HEK293T (cell line): ENCODE measurements at places on chromosomes 5 and 9.

- no peak for DNase-seq
These were observed 28.3 kb downstream of the ADAMTS2 start for GRCh38 chr5:179316982-179317381.

GRCh38 chr5:144017631-144018030 lies 152.8 kb downstream of the YIPF5 start:
- no peak for DNase-seq

DNA sequence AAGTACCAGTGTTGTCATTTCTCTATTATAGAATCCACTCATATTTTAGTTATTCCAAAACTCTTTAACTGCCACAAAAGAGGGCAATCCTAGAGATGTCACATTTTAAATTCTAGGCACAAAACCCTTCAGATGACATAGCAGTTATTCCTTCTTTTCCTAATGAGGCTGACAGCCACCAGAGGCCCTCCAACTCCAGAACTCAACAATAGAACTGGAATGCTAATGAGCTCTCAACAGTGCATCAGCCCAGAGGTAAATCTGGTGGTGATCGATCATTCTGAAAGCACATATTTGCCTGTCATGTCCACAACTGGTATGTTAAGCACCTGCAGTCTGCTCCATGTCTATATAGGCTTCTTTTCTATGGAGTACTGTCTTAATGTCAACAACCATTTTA lies 40.2 kb upstream of the RAB3C start:
- no peak for DNase-seq

DNA sequence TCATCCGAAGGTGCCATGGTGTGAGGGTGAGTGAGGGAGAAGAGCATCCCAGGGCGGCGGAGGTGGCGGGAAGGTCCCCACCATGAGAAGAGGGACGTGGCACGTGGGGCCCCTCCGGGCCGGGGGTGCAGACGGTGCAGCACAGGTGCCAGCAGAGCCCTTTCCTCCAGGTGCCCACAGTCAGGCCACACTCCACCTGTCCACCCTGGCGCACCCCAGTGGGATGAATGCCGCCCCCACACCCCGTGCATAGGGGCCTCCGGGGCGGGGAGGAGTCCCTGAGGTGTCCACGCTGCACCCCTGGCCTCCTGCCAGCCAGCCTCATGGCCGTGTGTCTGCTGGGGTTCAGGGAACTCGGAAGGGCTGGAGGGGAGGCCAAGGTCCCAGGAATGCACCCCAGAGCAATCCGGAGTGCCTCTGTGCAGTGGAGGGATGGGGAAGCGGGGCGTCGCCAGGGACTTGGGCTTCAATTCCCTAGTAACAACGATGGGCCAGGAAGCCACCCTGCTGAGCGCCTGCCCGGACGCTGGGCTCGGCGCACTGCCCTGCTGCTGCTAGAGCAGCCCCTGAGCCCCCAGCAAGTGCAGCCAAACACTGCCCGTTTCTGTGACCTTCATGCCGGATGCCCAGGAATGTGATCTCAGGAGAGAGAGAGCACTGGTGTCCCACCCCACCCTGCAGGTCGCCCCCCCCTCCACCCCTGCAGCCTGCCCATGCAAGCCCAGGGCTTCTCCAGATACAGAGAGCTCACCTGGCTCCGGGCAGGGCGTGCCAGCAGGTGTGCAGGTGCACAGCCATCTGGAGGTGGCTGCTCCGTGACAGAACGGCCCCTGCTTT lies 8.8 kb upstream of the NACC2 start:
- DNase-seq: no peak

GRCh38 chr9:5610491-5610890 lies 18.4 kb upstream of the RIC1 start:
- DNase-seq: no peak

- no peak for DNase-seq
These were observed 20.0 kb downstream of the NTNG2 start for GRCh38 chr9:132181796-132182313.

GRCh38 chr5:170443624-170444023 lies 54.5 kb upstream of the KCNMB1 start:
- DNase-seq: no peak

GRCh38 chr9:80787636-80788035 lies 901.7 kb downstream of the TLE1 start:
- no peak for DNase-seq

DNA sequence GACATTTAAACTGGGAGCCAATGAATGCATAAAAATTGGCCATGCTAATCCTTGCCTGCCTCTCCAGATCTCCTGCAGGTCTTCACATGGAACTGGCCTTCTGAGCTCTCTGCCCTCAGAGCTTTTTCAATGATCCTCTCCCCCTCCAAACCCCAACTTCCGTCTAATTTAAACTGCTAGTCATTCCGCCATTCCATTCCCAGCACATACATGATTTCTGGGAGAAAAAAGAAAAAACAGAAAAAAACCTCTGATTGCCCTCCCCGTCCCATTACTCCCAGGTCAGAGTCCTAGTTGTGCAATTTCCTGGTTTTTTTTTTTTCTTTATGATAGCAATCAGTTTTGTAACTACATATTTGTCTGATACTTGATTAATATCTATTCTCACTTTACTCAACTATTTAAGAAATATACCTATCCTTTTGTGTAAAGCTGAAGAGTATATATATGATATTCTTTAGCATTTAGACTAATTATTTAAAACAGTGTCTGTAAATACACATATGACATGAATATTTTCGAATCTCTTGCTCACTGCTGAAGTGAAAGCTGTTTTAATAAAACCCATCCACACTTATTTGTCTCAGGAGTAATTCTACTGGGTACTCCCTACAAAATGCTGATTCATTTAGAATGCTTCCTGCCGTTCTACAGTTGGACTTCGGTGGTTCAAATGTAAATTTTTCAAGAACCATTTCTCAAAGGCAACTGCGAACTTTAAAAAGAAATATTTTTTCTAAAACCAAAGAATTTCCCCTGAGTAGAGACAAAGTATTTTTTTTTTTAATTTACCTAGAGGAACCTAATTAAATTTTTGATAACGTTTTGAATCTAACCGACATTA lies 1.6 kb downstream of the HINT1 start:
- DNase-seq: no peak

- no peak for DNase-seq
These were observed 119.7 kb downstream of the FANCC start for GRCh38 chr9:95197692-95198271.

- DNase-seq: no peak
These were observed 56.8 kb downstream of the ANGPTL2 start for GRCh38 chr9:127065592-127065991.

- peak; percentile 71 for DNase-seq
These were observed 3.2 kb downstream of the RAB24 start for GRCh38 chr5:177300236-177300880.

GRCh38 chr9:78871086-78871451 lies 574.1 kb downstream of the PSAT1 start:
- DNase-seq: no peak

DNA sequence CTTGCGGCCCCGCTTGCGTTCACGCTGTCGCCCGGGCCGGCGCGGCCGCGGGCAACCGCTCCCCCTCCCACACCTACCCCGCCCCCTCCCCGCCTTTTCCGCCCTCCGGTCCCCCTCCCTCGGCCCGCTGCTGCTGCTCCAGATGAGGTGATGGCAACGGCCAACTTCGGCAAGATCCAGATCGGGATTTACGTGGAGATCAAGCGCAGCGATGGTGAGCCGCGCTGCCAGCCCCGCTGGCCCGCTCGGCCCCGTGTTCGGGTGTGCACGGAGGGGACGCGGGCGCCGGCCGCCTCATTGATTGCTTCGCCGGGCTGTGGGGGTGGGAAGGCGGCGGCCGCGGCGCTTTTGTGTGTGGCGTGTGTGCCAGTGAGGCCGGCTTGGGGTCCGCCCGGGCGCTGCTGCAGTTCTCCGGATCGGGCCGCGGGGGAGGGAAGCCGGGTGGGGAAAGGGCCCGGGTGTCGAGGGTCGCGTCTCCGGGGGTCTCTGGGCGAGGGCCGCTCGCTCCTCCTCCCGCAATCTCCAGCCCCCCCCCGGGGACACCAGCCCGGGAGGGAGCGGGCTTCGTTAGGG lies 403 bp downstream of the KIF2A start:
- DNase-seq: peak; percentile 26

DNA sequence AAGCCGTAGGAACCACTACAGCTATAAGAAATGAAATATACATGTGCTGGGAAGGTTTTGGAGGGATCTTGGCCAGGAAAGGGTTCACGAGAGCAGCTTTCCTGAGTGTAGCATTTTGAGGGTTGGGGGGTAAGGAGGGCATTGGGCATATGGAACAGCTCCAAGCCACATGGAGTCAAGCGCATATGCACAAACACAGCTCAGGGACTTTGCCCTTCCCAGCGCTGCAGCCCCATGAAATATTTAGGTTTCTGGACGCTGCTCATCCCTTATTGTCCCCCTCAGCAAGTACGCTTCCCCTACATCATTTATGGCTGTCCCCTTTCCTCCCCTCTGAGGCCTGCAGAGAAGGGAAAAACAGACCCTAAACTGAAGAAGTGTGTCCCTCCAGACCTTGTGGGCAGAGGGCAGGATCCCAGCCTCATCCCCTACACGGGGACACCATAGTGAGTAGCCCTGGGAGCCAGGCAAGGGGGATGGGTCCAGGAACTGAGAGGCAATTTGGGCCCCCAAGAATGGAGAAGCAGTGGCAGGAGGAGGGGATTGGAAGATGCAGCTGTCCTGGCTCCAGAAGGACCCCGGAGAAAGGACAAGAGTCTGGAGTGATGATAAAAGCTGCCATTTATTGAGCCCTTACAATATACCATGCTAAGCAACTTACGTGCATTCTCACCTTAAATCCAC lies 33.7 kb downstream of the PCDH1 start:
- DNase-seq: no peak

DNA sequence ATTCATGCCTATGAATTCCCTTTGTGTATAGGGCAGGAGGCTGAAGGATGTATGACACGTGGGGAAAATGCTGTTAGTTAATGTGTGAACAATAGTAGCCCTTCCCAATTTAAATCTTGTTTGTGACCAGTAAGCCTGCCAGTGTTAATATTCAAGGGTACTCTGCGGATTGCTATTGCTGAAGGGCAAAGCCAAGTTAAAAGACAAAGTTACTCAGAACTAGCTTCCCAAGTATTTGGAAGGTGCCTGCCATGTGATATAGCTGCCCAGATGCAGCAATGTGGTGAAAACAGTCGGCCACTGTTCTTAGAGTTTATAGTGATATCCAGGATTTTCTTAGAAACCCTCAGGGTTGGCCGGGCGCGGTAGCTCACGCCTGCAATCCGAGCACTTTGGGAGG lies 34.6 kb downstream of the MARVELD2 start:
- DNase-seq: no peak

DNA sequence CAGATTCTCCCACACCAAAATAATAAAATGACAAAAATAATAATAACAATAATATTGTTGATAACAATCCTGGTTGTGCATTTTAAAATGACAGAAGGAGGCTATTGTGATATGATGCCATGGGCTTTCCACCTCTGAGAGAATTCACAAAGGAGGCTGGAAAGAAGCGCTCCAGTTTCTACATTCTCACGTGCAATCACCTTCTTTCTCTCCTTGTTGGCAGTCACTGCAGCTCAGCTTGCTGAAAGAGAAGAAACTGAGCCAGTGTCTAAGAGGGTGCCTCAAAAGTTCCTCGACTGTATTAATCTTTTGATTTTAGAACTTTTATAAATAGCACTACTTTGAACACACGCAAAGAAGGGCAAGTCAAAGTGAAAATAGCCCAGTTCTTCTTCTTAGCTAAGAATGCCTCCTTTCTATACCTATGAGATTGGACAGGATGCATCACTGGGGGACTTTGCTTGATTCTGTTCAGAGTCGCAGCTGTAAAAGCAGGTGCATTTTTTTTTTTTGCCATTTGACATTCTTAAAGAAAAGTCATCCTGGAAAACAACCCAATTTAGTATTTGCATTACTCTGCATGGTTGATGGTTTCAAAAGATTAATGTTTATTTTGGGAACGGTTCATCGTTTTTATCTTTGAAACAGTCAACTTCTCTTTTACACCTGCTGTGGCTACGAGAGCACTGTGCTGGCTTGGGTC lies 12.4 kb upstream of the SUB1 start:
- no peak for DNase-seq

DNA sequence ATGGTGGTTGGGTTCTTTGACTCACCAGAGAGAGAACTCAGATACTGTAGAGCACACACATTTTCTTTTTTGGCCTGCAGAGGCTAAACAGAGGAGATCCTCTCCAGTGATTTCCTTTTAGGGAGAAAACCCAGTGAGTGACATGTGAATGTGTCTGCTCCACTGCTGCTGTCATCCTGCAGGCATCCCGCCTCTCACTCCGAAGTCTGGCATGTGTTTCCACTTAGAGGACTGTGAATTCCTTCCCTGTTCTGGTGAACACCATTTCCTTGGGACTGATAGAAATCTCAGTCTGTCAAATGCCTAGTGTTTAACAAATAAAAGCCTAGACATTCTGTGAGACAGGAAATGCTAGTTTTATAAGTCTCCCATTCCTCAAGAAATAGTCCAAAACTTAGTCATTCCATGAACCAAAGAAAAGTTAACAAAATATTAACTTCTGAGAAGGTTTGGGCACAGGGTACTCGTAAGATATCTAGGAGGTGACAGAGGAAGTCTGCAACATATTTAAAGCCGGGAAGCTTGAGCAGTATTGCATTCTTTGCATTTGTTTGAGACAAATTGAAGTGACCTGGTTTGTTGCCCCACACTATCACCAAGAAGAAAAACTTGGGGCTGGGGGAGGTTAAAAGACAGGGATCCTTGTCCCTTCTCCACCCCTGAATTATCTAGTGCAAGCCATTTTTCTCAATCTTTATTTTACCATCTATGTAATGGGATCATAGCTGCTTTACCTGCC lies 74.9 kb upstream of the NIPAL4 start:
- no peak for DNase-seq

- DNase-seq: no peak
These were observed 20.4 kb downstream of the TSPAN17 start for GRCh38 chr5:176667637-176668036.

- DNase-seq: no peak
These were observed 15.9 kb upstream of the OMD start for GRCh38 chr9:92439921-92440750.

DNA sequence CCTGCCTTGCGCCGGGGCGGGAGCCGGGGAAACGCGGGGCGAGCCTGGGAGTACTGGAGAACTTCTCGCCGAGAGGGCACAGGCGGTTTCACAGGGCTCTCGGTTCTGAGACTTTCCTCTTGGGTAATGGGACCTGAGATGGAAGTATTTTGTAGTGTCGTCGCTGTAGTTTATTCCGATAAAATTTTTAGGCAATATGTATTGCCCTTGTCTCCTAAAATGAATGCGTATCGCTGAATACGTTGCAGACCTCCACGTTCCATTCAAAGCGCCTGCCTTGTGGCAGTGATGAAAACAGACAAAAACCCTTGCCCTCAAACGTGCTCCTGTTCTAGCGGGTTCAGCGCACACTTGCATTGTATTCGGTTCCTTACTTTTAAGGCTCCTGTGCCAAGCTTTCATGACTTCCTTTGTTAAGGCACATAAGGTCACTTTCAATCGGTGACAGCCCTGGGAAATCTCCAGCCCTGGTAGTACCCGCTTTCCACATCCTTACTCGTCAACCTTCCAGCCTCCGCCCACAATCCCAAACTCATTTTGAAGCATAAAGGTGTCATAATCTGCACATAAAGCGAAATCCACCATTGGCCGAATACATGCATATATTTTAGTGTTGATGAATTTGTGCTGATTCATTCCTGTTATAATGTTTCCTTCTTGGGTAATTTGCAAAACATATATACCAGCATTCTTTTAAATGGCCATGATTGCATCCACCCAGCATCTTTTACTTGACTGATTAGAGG lies 694 bp downstream of the RMI1 start:
- no peak for DNase-seq

GRCh38 chr5:133229931-133230664 lies 178.3 kb downstream of the HSPA4 start:
- no peak for DNase-seq
